ENCODE measurements at places on chromosomes 13 and 19. TPM values are rescaled to one million over a fixed set of nuclear protein-coding genes. Genes with fewer than 3 reads are reported as not detected.

- H3K27ac ChIP-seq: no peak overlapping the region
- peak; percentile 79 for DNase-seq
- peaks cover 71% of the 10 kb centered on the region for H3K27me3 ChIP-seq
- peak overlapping the region; percentile 24 for H3K4me3 ChIP-seq
- H3K36me3 ChIP-seq: no peaks in the 10 kb centered on the region
- peaks cover 90% of the 10 kb centered on the region for H3K4me1 ChIP-seq
Measured at GRCh38 chr19:4538601-4538954, 1.3 kb downstream of the LRG1 start.

- H3K27ac ChIP-seq: no peak overlapping the region
- no peaks in the 10 kb centered on the region for H3K36me3 ChIP-seq
- H3K4me3 ChIP-seq: no peak overlapping the region
- H3K27me3 ChIP-seq: no peaks in the 10 kb centered on the region
Measured at GRCh38 chr13:36543671-36544070, 111.4 kb downstream of the CCNA1 start.

DNA sequence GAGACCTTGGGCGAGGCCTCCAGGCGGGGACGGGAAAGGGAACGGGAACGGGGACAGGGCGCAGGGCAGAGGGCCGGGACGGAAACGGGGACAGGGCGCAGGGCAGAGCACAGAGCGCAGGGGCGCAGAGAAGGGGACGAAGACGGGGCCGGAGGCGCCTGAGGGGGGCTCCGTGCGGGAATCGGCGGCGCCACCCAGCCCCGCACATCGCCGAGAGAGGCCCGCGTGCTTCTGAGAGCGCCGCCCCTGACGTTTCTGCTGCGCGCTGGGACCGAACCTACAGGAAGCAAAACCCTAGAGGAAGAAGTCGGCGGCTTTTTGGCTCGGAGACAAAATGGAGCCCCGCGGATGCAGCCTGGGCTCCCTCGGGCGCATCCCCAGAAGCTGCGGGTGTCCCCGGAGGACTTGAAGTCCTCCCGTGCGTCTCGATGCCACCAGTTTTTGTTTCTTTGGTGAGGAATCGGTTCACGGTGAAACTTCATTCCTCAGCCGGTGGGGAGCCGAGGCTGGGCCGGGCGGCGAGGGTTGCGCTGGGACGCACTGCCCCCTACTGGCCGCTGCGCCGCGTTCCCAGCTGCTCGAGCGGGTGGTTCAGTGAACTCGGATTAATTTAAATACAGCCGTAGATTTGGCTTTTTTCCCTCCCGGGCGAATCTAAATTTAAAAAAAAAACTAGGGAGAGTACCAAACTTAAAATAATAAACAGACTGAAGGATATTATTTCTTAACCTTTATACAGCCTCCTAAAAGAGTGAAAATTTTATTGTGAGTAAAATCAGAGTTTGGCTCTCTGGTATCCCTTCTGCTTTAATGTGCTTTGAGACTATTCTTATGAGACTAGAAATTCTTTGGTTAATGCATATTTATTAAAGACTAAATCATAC, 350.0 kb upstream of the ARGLU1 start:
- H3K27ac ChIP-seq: peak overlapping the region; percentile 88
- H3K4me1 ChIP-seq: peaks cover 27% of the 10 kb centered on the region
- H3K36me3 ChIP-seq: no peaks in the 10 kb centered on the region
- DNase-seq: peak; percentile 91
- no peaks in the 10 kb centered on the region for H3K27me3 ChIP-seq

GRCh38 chr19:558770-559439, 13.5 kb upstream of the BSG start:
- H3K4me3 ChIP-seq: no peak overlapping the region
- no peaks in the 10 kb centered on the region for H3K4me1 ChIP-seq
- DNase-seq: no peak
- no peaks in the 10 kb centered on the region for H3K27me3 ChIP-seq
- no peaks in the 10 kb centered on the region for H3K36me3 ChIP-seq

GRCh38 chr13:29541400-29541799, 54.1 kb downstream of the SLC7A1 start:
- DNase-seq: no peak
- H3K4me1 ChIP-seq: no peaks in the 10 kb centered on the region
- no peak overlapping the region for H3K4me3 ChIP-seq
- no peak overlapping the region for H3K27ac ChIP-seq
- no peaks in the 10 kb centered on the region for H3K36me3 ChIP-seq

DNA sequence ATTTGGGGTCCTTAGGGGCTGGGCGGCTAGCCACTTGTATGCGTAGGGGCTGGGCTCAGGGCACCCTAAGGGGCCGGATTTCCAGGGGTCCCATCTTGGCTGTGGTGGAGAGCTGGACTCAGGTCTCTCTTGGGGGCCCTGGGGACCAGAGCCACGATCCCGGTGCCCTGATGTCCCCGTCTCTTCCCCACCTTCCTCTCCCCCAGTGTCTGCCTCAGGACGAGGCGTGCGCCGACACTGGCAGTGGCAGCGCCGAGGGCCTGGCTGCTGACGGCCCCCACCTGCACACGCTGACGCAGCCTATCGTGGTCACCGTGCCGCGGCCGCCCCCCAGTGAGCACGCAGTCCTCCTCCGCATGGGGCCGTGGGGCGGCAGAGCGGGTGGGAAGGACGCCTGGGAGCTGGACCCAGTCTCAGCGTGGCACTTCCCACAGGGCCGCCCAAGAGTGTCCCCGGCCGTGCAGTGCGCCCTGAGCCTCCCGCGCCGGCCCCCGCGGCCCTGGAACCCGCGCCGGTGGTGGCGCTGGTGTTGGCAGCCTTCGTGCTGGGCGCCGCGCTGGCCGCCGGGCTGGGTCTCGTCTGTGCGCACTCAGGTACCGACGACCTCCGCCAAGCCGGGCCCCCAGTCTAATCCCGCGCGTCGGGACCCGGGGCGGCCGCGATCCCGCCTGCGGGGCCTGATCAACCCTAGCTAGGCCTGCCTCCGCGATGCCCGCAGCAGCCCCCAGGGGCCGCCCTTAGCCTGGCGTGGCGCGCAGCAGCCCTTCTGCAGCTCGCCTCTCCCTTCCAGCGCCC, 2.7 kb upstream of the SNAPC2 start:
- H3K4me3 ChIP-seq: peak overlapping the region; percentile 46
- DNase-seq: peak; percentile 90
- H3K36me3 ChIP-seq: peaks cover 10% of the 10 kb centered on the region
- peak overlapping the region; percentile 55 for H3K27ac ChIP-seq
- H3K4me1 ChIP-seq: peaks cover 49% of the 10 kb centered on the region

DNA sequence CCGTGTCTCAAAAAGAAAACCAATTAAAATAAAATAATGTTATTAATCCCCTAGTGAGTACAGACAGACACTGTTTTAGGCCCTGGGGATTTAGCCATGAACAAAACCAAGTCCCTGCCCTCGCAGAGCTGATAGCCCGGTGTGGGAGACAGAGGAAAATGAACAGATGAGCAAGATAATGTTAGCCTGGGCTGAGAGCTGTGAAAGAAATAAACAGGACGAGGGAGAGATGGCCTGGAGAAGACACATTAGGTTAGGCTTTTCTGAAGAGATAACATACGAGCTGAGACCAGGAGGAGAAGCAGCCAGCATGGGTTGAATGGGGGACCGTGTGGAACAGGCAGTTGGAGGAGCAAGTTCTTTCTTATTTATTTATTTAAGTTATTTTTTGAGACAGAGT, 9.0 kb downstream of the RELB start:
- H3K4me3 ChIP-seq: no peak overlapping the region
- no peaks in the 10 kb centered on the region for H3K27me3 ChIP-seq
- H3K4me1 ChIP-seq: no peaks in the 10 kb centered on the region
- H3K36me3 ChIP-seq: peaks cover 97% of the 10 kb centered on the region

- H3K4me3 ChIP-seq: no peak overlapping the region
- H3K4me1 ChIP-seq: no peaks in the 10 kb centered on the region
- no peaks in the 10 kb centered on the region for H3K27me3 ChIP-seq
- no peak for DNase-seq
Measured at GRCh38 chr13:20997301-20998161, 63.9 kb downstream of the LATS2 start.

DNA sequence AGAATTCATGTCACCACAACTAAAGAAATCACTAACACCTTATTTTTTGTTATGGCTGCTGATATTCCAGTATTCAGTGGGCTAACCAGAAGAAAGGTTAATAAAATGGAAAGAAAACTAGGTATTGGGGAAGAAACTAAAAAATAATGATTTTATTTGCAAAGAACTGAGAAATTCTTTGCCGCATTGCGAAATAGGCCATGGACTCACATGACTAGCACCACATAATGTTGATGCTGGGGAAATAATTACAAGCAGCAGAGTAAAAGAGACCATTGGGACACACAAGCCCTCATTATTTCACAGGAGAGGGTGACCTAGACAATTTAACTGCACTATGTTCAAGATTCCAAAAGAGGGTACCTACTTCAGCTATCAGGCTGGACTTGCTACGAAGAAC, 1411.5 kb downstream of the SLITRK5 start:
- H3K4me1 ChIP-seq: no peaks in the 10 kb centered on the region
- H3K36me3 ChIP-seq: no peaks in the 10 kb centered on the region
- no peak for DNase-seq
- no peaks in the 10 kb centered on the region for H3K27me3 ChIP-seq
- H3K4me3 ChIP-seq: no peak overlapping the region
- no peak overlapping the region for H3K27ac ChIP-seq

DNA sequence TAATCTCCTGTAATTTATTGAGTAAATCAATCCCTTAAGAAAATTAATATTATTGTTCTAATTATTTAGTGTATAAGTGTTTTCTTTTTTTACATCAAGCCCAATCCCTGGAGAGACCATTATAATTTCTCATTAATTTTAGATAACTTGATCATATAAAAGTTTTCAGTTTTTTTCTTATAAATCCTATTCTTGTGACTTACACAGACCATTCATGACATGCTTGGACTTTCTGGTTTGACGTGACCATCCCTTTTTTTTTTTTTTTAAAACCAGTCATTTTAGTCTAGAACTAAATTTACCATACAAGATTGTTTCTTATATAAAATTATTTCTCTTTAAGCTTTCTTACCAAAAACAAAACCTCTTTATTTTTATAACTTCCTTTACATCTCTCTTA, 5.4 kb upstream of the MTRF1 start:
- no peak overlapping the region for H3K27ac ChIP-seq
- H3K27me3 ChIP-seq: no peaks in the 10 kb centered on the region
- no peak for DNase-seq
- H3K36me3 ChIP-seq: no peaks in the 10 kb centered on the region

DNA sequence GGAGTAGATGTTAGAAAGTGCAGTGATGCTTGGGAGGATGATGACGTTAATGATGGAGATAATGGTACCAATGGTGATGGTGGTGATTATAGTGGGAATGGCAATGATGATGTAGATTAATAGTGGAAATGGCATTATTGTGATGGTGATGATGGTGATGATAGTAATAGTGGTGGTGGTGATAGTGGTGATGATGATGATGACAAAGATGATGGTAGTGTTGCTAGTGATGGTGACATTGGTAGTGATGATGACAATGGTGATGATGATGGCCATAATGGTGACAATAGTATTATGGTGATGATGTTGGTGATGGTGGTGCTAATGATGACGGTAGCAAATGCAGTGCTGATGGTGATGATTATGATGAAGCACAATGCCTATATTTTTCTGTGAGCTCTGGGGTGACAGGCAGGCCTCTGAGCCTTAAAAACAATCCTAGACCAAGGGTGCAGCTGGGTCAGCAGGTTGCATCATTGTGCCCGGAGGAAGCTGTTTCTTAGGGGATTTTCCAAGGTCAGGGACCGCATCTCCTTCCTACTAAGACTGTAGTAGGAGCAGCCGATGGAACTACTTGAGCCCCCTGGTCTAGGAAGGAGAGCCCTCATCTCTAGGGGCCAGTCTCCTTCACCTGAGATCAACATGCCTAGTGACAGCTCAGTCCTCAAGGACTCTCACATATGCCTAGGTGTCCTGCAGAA, 7.8 kb downstream of the CEACAM18 start:
- DNase-seq: no peak
- no peaks in the 10 kb centered on the region for H3K4me1 ChIP-seq
- no peak overlapping the region for H3K4me3 ChIP-seq
- H3K27ac ChIP-seq: no peak overlapping the region
- no peaks in the 10 kb centered on the region for H3K27me3 ChIP-seq

- no peaks in the 10 kb centered on the region for H3K4me1 ChIP-seq
- no peak for DNase-seq
- H3K4me3 ChIP-seq: no peak overlapping the region
- H3K36me3 ChIP-seq: no peaks in the 10 kb centered on the region
Measured at GRCh38 chr13:101467415-101467814, 14.9 kb downstream of the ITGBL1 start.

Gene LRRC25
- 87.5 TPM for total RNA-seq

Gene PBX4
- total RNA-seq: 10.0 TPM

Gene SLC10A2
- not detected for total RNA-seq

Gene SCGB2B2
- total RNA-seq: 1.1 TPM

Gene CCDC124
- total RNA-seq: 33.1 TPM

Gene TMC4
- 1.0 TPM for total RNA-seq

Gene PMIS2
- not detected for total RNA-seq

Gene RFPL4A
- not detected for total RNA-seq

Gene CILP2
- 0.63 TPM for total RNA-seq

Gene RASAL3
- 53.6 TPM for total RNA-seq

Gene SLITRK6
- total RNA-seq: not detected
